ENCODE measurements at places on chromosomes 4 and X.

DNA sequence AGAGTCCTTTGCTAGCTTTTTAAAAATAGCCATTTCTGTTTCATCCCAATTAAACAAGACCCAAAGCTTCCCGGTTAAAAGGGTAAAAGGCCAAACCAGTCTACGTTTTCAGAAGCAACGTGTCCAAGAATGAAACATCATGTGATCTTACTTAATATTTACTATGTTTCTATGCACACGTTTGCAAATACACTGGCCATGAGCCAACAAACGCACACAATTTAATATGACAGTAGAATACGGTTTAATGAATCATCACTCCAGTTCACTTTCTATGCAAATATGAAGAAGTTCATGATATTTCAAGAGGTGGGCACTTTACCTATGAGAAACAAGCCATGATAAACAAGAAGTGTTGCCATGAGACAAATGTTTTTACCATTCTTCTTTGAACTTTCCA lies 4.3 kb downstream of the NR0B1 start:
- DNase-seq: no peak

DNA sequence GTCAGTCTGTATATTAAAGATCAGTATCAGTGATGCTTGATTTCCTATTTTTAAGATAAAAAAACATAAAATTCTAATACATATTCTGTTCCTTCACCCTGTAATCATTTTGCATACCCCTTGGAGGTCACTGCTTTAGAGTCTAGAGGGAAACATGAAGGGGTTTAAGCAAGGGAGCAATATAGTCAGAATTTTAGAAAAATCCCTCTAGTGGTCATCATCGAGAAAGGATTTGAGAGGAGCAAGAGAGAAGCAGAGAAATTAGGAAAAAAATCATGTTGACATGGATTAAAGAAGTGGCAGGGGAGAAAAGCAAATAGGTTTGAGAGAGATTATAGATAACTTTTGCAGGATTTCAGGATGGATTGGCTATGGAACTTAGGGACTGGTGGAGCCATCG lies 11.1 kb downstream of the APEX2 start:
- no peak for DNase-seq

- DNase-seq: no peak
These were observed 1.9 kb downstream of the HUWE1 start for GRCh38 chrX:53684415-53685192.

DNA sequence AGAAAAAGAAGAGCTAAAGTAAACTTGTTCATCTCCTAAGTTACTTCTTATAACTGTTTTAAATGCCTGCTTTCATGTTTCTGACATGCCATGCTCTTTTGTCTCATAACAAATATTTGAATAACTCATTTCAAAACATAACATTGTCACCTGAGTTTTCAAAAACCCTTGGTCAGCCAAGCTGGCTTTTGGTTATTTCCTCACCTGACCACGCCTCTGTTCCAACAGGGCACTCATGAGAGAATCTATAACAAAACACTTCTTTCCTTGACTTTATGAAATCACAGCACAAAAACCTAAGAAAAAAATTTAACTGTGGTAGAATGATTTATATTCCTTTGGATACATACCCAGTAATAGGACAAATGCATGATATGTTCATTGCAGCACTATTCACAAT lies 172.9 kb upstream of the GALNT7 start:
- DNase-seq: no peak

GRCh38 chr4:130422261-130422660 lies 1326.3 kb downstream of the C4orf33 start:
- DNase-seq: no peak

GRCh38 chrX:104285201-104285600 lies 30.5 kb upstream of the ESX1 start:
- DNase-seq: no peak

DNA sequence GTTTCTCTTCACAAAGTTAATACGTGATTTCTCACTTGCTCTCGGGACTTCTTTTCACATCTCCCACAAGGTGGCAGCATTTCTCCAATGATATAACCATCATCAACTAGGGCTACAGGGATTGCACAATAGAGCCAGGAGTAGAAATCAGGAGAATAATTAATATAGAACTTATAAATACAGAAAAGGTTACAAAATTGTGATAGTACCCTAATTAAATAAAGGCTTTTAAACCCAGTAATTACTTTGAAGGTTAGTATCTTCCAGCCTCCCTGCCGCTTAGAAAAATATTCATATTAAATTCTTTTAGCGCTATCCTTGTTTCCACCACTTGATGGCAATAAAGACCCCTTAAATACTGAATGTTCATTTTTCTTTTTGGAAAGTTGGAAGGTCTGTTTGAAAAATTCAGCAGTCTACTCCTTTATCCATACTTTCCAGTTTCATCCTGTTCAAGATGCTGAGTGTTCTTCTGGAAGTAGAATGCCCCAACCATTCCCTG lies 65.8 kb downstream of the RASGEF1B start:
- peak; percentile 85 for DNase-seq

DNA sequence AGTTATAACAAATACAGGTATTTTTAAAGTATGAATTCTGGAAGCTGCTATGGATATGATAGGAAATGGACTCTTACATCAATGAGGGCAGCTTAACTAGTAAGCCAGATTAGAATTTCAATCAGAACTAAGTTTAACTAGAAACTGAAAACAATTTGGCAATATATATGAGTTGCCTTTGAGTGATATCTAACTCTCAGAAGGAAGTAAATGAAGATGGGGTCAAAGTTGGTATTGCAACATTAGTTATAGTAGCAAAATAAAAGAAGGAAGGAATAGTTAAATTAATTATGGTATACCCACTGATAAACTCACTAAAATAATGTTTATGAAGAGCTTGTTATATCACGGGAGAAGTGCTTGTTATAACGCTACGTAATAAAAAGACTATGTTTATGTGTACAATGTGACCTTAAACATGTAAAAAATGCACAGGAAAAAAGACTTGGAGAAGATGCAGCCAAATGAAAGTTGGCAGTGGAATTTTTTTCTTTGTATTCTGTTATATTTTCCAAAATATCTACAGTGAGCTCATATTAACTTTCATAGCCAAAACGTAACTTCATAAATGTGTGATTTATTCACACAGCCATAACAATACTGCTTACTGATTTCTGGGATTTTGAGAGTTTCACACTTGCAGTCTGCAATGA lies 34.5 kb downstream of the PHKA2 start:
- no peak for DNase-seq

DNA sequence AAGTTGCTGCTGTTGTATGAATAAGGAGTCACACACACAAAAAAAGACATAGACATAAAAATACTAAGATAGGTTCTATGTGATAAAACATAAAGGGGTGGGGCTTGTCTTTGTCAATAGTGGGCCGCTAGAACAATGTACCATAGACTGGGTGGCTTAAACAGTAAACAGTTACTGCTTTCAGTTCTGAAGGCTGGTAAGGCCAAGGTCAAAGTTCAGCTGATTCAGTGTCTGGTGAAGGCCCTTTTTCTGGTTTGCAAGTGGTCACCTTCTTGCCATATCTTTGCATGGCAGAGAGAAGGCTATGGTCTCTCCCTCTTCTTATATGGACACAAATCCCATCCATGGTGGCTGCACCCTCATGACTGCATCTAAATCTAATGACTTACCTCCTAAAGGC lies 1980.7 kb downstream of the PCDH7 start:
- DNase-seq: no peak
